ENCODE measurements at places on chromosomes 1 and 21.

DNA sequence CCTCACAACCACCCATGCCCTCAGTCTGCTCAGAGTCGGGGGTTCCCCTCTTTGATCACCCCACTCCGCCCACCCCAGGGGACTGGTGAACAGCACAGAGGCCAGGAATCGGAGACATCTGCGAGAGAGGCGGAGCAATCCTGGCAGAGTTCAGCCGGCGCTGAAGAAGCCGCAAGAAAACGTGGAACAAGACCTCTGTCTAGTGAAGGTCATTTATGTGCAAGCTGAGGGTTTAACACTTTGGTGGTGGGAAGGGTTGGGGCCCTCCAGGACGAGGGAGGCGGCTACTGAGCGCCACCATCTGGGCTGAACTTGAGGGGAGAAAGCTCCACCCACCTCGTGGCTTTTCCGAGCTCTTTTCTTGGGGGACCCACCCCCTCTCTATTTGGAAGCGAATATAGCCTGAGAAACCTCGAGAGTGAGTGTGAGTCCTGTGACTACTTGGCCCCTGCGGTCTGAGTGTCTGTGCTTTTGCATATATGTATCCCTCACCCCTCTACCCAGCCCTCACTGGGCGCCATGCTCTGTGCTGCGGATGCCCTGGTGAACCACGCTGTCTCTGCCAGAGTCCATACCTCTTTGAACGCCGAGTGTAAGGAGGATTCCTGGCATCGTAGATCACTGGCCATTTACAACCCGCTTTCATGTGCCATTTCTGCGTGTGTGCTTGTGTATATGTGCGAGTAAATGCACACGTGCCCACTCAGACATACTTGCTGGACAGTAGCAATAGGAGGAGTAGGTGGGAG, 1.2 kb upstream of the EPHA10 start:
- peak; percentile 21 for DNase-seq

- DNase-seq, result no peak
Measured at GRCh38 chr1:245051349-245052221, 103.2 kb upstream of the KIF26B start.

- DNase-seq, result no peak
Measured at GRCh38 chr1:43273708-43274107, 3.9 kb downstream of the TMEM125 start.

DNA sequence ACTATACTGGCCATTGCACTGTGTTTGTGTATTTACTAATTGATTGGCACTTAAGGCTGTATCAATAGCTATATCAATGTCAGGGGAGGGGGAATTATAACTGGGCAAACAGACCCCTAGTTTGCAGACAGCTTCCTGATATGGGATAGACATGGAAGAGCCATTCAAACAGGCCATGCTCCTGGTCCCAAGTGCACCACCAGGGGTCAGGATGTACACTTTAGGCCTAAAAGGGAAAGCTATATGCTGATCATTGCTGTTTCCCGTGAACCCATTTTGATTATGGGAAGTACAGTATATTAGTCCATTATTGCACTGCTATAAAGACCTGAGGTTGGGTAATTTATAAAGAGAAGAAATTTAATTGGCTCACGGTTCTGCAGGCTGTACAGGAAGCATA, 124.9 kb upstream of the BACE2 start:
- no peak for DNase-seq

DNA sequence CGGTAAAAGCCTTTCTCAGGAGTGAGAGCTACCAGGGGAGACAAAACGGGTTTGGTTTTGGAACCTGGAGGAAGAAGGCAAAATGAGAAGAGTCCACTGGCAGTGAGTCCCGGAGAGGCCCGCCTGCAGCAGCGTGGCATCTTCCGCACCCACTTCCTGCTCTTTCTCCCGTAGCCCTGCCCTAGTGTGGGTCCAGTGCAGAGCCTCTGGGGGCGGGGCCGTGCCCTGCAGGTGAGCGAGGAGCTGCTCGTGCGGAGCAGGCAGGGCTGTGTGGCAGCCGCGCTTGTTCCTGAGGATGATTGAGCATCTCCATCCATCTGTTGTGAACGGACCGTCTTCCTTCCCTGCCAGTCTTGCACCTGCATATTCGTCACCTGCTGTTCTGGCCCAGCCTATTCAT, 66.5 kb downstream of the PEX14 start:
- no peak for DNase-seq

GRCh38 chr1:158976219-158976618, 33.5 kb upstream of the IFI16 start:
- DNase-seq, result no peak

DNA sequence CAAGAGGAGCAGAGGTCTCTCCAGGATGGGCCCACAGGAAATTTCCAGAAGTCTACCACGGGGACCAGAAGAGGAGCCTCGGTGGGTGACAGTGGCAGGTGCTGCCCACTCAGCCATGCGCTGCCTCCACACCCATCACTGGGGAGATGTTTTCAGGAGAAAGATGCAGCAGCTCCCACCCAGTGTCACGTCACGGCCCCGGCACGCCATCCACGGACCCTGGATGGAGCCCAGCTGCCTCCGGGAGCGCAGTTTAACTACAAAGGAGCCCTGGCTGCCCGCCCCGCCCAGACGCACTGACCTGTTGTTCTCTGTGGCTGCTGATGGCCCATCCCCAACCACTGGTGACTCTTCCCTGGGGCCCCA, 6.8 kb downstream of the TSPEAR start:
- DNase-seq, result no peak

GRCh38 chr1:7833035-7833434, 19.8 kb downstream of the UTS2 start:
- DNase-seq, result no peak

DNA sequence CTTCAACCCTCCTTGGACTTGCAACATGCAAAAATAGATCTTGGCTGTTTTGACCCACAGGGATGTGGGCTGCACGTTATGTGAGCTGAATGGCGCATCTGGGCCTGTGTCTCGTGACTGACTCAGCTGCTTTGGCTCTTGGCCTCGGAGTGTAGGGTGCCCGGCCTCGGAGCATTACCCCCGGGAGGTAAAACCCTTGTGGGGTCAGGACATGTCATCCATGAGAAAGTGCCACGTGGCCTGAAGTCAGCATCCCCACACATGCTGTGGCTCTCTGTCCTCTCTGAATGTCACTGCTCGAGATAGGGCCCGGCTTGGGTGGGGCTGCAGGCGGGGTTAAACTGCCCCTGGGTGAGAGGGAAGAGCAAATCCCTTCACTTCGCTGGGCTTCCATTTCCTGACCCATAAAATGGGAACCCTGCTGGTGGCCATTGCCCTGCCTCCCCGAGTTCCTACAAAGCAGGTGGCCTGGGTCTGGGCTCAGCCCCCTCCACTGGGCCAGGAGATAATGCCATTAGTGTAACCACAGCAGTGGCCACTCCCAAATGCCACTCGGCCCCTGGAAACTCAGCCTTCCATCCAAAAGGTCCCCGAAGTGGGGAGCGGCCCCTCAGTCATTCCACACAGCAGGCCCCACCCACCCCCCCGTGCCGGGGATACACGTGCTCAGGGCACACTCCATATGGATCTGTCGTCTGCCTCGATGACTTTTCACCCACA, 22.8 kb upstream of the TSPEAR start:
- DNase-seq, result no peak

Measured in activated CD4-positive, alpha-beta T cell treated with anti-CD3 and anti-CD28 coated beads for 4 hours (primary cell).